Activated naive CD4-positive, alpha-beta T cell (primary cell): ENCODE measurements at places on chromosomes 5 and 9.

DNA sequence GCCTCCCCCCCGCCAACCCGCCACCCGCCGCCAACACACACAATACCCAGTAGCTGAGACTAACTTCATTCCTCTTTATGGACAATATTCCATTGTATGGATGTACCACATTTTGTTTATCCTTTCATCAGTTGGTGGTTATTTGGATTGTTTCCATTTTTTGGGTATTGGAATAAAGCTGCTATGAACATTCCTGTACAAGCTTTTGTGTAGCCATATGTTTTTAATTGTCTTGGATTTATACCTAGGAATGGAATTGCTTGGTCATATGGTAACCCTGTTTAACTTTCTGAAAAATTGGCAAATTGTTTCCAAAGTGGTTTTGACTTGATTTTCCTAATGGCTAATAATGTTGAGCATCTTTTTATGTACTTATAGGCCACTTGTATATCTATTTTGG, 4.9 kb upstream of the UBTD2 start:
- DNase-seq, result no peak

- no peak for DNase-seq
These were observed 1.2 kb downstream of the TPPP start for GRCh38 chr5:691817-692528.

- no peak for DNase-seq
These were observed 6.2 kb downstream of the IRF1 start for GRCh38 chr5:132484391-132484725.

GRCh38 chr5:150144246-150144801, 11.3 kb downstream of the PDGFRB start:
- no peak for DNase-seq

- DNase-seq, result no peak
These were observed 5.9 kb downstream of the CDKN2A start for GRCh38 chr9:21988056-21988990.

DNA sequence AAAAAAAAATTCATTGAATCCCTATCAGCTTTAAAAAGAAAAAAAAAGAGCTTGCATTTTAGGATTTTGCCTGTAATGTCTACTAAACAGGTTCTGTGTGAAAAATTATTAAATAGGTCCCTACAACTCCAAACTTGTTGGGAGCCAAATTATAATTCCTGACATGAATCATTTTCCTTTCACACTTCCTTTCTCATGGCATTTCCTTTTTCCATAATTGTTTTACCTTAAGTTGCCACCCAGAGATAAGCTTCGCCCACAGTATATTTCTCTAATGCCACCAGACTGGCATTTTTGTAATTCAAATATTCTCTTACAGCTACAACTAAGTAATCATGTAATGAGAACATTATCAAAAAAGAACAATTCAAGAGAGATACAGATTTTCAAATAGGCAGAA, 348.8 kb downstream of the EFNA5 start:
- DNase-seq, result no peak

DNA sequence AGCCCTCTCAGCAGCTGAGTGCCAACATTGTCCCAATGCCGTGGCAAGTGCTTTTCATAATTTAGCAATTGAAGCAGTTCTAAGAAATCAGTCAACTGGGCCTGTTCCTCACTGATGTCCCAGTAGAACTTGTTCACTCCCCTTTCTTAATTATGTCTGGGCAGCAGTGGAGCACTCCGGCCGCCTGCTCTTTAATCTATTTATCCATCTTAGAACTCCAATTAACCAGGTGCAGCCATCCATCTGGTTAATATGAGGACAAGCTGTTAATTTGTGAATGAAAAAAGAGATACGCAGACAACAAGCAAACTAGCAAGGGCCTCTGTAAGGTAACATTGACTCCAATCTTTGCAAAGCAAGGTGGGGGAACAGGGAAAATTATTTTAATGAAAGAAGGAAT, 39.4 kb downstream of the MAT2B start:
- DNase-seq, result no peak

DNA sequence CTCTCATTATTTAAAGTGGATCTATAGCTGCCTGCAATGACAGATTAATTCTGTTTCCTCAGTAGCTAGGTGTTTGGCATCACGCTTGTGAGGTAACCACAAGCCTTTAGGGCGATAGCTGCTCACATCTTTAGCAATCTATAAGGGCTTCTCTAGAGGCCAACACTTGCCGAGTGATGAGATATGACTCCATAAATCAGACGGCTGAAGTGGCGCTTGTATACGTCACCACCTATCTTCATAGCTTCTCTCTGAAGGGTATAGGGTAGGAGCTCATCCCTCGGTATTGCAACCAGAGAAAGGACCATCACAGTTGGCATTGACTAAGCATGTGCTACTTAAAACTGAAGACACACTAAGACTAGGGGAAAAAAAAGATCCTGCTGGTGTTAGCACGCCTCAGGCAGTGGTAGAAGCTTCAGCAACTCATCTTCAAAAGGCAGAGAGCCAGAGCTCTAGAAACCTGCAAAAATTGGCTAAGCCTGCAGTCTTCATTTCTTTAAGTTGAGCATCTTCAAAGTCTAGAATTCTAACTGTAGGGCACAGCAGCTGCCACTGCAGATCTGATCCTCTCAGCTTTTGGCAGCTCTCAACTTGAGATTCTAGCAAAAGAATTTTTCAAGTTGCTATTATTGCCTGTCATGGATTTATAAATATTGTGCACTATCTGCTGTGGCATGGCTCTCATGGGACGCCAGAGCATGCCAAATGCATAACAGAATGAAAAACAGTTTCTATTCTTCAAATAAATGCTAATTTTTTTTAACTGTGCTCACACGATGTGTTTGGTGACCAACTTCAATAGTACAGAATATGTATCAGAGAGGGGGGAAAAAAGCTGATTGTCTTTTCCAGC, 37.5 kb downstream of the PSMB7 start:
- no peak for DNase-seq

DNA sequence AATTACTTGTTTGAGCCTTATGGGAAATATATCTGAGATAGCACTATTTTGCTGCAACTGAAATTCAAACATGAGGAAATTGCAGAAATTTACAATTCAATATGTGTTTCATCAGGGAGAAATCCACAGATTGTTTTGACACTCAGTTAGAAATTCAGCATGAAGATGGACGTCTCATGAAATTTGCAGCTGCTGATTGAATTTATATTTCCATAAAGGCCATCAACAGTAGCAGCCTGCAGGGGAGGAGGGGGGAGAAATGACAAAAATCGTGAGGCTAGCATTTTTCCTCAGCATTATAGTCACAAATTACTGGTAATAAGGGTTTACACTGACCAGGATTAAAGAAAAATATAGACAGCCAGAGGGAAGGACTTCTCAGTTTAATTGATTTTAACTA, 81.0 kb downstream of the NDUFAF2 start:
- no peak for DNase-seq

DNA sequence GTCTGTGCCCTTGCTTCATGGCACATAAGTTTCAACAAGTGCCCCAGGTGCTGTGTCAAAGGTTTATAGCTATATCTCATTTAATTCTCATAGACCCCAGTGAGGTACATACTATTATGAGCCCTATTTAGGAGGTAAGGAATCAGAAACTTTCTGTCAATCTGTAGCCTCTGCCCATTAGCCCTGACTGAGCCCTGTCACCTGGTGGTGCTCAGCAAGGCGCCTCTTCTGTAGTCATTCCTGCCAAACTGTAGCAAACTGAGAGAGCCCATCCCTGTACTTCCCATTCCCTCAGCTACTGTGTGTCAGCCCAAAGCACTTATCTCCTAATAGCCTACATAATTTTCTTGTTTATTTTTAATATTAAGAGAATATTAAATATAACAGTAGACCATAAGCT, 46.5 kb upstream of the FOXI1 start:
- no peak for DNase-seq

- DNase-seq, result no peak
These were observed 28.8 kb upstream of the MELK start for GRCh38 chr9:36543916-36544315.

DNA sequence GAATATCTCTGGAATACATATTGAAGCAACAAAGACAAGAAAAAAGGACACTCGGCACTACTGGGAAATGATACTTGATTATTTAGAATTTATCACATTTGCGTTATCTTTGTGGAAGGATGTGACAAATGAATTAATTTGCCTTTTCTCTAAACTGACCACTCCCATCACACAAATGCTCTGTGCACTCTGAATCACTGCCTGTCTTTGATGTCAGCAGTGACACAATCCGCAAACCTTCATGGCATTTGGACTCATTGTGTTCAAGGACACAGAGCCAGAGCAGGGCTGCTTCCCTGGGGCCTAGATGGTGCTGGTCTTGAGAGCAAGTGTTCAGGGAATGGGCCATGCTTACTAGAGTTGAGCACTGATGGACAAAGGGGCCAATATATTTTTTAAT, 4.9 kb upstream of the KIF4B start:
- DNase-seq, result no peak

GRCh38 chr9:19988281-19988680, 199.4 kb upstream of the SLC24A2 start:
- no peak for DNase-seq

GRCh38 chr9:108441726-108442125, 414.1 kb downstream of the ACTL7B start:
- no peak for DNase-seq

GRCh38 chr9:87567571-87567970, 69.9 kb downstream of the DAPK1 start:
- no peak for DNase-seq

DNA sequence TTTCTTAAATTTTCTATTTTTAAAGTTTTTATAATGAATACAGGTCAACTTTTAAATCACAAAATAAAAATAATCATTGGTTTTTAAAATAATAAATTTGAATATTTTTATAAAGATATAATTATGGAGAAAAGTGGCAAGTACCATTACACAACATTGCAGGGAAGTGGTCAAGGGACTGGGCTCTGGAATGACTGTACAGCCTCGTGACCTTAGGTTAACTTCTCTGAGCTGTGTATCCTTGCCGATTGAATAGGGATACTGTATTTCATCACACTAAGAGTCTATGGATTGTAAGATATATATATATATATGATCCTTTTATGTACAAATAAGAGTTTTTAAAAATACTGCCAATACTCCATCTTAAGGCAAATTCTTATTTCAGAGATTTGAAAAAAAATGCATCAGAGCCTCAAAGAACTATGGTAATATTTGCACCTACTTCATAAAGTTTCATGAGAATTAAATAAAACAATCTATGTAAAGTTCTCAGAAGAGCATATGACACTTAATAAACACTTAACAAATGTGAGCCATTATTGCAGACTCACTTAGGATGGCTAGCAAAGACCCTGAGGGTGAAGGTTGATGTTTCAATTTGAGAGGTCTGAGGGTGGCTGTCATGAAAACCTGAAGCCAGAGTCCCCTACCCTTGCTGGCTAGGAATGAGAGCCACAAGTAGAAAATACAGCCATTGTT, 136.5 kb downstream of the CCDC192 start:
- no peak for DNase-seq

DNA sequence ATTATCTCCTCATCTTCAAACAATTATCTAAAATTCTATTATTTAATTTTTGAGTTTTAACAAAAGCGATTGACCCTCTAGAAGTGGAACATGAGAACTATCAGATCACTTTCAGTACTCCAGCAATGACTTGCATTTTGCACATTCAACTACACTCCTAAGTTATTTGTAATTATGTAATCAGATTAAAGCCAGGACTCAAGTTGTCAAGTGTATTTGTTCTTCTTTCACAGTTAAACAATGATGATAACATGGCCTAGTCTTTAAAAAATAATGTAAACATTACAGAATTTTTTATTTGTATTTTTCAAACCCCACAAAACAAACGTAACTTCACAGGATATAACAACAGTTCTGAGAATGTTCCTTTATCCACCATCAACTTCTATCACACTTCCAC, 2148.9 kb upstream of the ACO1 start:
- no peak for DNase-seq

DNA sequence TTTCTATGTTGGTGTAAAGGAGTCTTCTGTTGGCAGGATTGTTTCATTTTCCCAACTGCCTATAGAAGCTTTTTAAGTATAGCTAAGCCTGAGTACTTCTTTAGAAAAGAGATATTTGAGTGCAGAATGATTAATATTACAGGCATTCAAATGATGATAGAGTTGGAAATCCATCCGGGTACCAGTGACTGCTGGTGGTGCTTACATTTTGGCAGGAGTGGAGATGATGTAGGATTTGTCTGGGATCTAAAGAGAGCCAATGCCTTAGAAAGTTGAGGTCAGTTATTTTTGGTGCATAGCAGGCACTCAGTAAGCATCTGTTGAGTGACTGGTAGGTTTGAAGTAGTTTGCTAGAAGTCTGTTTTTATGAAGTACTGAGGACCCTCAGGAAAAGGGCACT, 433.5 kb downstream of the DMAC1 start:
- DNase-seq, result no peak

- DNase-seq, result no peak
These were observed 51.7 kb upstream of the TUT7 start for GRCh38 chr9:86405926-86406325.

GRCh38 chr5:115377468-115378217, 81.2 kb upstream of the CCDC112 start:
- DNase-seq, result no peak

DNA sequence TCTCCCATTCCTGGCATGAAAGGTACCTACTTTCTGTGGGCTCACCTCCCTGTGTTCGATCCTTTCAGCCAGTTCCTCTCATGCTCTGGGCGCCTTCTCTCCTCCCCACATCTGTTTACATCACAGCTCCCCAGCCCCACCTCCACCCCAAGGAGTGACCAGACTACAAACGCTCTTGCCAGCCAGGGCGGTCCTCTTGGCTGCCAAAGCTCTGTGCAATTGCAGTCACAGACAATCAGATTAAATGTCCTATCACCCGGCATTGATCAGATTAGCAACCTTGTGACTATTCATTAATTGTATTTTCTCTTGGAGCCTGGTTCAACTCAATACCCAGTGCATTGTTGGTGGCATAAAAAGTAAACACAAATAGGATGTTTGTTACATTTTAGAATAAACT, 211.2 kb upstream of the TBCA start:
- no peak for DNase-seq

DNA sequence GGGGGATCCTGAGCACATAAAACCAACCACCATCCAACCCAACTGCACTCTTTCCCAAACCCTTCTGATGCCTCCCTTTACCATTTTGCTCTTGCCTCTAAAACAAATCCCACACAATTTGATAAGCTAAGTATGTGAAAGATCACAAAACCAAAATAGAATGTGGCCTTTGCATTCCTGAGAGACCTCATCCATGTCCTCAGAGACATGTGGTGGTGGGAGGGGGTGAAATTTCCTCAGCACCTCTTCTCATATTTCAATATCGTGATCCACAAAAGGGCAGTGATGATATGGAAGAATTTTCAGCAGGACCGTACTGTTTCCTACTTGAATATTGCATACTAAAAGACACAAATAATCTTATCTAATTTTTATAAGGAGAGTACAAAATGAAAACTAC, 423.3 kb downstream of the TLE1 start:
- no peak for DNase-seq

DNA sequence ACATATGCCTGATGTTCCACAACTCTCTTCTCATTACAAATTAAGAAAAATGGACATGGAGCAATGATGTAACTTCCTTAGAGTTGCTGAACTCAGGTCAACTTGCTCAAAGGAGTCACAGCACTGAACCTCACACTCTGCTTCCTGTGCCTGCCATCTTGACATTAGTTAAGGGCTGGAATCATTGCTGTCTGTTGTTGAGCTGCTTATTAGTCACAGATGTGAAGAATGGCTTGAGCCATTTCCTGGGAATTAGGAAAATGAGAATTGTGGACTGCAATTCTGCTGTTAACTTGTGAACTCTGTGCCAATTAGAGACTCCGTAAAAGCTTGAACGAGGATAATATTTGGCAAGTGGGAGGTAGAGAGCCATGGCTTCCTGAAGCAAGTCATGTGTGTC, 212.0 kb downstream of the ADAMTS12 start:
- no peak for DNase-seq

GRCh38 chr5:175694371-175695160, 36.7 kb downstream of the HRH2 start:
- DNase-seq, result no peak

- no peak for DNase-seq
These were observed 80.1 kb downstream of the ALDH1A1 start for GRCh38 chr9:72872718-72873117.
